ENCODE measurements at places on chromosomes 16 and 17.

DNA sequence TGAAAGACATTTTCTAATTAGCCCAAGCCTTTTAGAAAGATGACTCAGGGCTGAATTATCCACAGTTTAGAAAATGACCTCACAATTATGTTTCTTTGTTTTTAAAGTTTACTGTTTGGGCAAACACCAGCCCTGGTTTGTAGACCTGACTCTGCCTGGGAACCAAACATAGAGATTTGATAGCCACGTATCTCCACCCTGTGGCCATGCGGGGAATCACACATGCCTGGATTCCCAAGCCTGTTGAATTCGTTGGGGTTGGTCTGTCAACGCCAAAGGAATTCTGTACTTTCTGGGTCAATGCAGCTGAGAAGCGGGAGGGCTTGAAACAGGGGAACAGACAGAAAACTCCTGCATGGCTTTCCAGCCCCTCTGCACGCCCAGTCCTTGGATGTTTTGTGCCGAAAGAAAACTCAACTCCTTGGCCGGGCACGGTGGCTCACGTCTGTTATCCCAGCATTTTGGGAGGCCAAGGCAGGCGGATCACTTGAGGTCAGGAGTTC is 26.9 kb downstream of the CD300A start:
- DNase-seq: no peak

DNA sequence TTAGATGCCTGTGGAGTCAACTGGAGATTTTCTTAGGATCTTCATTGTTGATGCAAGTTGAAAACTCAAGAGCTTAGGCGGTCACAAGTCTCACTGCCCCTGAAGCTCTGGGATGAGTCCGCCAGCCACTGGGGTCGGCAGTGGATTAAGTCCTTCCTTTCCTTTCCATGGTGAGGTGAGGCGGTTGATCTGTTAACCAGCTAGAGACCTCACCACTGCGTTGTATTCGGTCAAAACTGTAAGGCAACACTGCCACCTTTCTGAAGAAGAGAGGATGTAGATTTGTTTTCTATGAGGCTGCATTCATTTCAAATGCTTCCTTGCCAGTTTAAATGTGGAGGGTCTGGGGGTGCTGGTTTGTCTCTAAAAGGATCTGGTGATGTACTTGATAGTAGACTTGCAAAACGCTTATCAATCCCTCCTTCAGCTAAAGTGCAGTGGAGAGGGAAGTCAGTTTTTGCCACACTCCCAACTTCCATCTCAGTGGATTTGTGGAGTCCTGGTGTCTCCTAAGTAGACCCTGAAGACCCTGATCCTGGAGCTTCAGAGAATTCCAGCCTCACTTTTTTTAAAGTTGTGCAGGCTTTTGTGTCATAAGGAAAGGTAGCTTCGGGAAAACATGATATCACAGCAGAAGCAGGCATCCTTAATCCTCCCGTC is 1.7 kb downstream of the MYOCD start:
- no peak for DNase-seq

DNA sequence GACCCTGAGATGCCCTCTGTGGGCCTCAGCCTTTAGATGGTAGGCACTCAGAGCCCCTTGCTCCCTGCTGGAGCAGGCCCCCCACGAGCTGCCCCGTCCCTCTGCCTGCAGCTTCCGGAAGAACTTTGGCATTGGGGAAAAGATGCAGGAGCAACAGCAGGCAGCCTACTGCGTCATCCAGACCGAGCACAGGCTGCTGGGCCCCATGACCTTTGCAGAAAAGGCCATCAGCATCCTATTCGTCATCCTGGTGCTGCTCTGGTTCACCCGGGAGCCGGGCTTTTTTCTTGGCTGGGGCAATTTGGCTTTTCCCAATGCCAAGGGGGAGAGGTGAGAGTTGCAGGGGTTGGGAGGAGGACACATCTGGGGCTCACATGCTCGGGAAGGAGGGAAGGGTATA is 12.7 kb upstream of the FOXN1 start:
- no peak for DNase-seq

- no peak for DNase-seq
Observed at GRCh38 chr17:20965492-20965891, 77.3 kb downstream of the USP22 start.

DNA sequence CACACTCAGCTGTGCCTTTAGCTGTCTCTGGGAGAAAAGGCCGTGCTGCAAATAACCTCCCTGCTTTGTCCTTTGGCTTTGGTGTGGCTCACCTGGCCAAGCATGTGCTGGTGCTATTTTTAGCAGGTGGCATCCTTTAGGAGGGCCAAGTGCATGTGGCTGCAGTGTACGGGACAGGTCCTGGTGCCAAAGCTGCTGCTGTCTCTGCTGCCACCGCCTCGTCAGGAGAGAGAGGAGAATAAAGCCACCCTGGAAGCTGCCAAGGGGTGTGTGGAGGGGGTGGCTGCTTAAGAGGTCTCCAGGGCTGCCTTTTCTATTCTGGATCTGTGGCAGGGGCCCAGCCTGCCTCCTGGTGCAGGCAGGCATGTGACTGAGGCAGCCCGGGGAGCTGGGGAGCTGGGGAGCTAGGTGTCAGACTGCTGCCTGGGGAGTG is 6.2 kb downstream of the AKAP1 start:
- DNase-seq: no peak

DNA sequence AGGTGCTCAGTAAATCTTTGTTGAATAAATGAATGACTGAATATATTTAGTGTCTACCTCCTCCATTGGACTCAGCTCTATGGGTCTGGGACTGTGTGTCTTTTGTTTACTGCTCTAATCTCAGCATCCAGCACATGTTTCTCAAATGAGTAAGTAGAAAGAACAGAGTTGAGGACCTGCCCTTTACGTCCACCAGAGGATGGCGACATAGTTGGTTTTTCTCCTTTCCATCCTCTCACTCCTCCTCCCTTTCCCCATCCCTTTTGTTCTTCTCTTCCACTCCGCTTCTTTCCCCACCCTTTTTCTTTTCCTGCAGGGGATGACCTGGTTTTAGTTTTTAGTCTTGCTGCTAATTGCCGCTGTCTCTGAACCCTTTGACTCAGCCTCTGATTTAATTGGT is 12.1 kb upstream of the CHP2 start:
- DNase-seq: no peak

- no peak for DNase-seq
Observed at GRCh38 chr16:86306811-86307513, 203.4 kb upstream of the FOXF1 start.

- DNase-seq: no peak
Observed at GRCh38 chr17:82230609-82231311, 1.9 kb downstream of the SLC16A3 start.

DNA sequence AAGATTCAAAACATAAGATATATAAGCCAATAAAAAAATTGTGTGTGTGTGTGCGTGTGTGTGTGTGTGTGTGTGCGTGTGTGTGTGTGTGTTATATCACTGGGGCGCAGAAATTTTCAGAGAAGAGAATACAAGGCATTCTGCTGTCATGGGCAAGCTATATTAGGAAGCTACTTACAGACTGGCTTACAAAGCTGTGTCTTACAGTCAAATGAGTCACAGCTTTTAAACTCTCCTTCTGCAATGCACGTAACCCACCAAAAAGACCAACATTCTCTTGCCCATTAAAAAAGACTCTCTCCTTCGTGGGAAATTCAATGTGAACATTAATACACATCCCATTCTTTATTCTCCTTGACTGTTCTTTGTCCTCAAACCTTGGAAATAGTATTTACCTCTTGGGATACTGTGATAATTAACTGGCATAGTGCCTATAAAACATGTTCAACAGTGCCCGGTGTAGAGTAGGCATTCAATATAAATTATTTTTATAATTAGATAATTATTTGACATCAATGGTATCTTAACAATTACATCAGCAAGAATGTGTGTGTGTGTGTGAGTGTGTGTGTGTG is 860.4 kb upstream of the SOX9 start:
- DNase-seq: no peak

DNA sequence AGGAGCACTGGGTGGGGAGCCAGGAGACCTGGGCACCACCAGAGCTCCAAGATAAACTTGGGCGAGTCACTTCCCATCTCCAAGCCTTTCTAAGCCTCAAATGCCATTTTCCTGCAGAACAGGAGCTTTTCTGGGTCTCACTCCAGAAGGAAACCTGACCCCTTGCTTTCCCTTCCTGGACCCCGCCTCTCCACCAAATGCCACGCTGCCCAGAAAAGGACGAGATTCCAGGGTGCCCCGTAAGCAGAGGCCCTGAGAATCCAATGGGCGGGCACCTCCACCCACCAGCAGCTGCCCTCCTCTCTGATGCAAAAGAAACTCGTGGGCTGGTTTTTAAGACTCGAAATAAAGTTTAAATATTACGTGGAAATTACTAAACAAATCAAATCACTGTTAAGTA is 31.3 kb downstream of the ZNF423 start:
- DNase-seq: no peak

DNA sequence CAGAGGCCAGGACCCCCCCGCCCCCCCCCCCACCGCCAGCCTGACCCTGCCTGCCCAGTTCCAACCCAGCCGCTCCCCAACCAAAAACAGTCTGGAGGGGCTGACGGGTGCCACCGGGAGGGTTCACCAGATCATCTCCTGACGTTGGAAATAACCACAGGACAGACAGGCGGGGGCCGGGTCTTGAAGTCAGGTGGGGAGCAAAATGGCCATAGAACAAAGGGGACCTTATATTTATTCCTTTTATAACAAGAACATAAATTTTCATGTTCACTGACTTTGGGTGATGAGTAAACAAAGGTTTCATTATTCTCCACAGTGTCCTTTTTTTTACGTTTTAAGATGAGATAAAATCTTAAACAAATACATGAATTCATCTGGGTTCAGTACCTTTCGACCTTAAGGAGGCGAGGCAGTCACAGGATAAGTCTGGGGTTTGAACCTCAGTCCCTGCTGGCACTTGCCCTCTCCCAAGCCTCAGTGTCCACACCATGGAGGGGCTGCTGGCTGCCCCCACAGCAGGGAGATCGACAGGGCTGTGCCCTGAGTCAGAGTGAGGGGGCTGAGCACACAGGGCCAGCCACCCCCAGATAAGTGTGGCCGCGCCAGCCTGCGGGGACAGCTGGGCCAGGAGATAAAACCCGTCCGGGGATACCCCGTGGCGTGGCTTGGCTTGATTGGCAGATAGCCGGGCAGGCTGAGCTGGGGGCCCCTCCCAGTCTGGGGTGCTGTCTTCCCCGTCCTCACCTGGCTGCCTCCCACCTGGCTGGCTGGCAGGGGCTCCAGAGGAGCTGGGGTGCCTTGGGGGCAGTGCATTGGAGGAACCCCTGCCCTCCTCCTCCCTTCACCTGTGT is 15.0 kb downstream of the SLC7A5 start:
- no peak for DNase-seq

DNA sequence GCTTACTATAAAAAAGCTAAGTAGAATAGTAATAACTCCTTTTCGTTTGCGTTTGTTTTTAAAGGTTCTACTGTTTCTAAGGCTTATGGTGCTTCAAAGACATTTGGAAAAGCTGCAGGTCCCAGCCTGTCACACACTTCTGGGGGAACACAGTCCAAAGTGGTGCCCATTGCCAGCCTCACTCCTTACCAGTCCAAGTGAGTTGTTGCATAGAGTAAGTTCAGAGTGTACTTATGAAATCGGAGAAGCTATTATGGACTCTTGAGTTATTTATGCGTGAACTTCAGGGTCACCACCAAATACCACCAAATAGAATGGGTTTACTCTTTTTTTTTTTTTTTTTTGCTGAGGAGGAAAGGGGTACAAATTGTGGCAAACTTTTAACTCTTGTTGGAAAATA is 45.8 kb downstream of the RPA1 start:
- no peak for DNase-seq

DNA sequence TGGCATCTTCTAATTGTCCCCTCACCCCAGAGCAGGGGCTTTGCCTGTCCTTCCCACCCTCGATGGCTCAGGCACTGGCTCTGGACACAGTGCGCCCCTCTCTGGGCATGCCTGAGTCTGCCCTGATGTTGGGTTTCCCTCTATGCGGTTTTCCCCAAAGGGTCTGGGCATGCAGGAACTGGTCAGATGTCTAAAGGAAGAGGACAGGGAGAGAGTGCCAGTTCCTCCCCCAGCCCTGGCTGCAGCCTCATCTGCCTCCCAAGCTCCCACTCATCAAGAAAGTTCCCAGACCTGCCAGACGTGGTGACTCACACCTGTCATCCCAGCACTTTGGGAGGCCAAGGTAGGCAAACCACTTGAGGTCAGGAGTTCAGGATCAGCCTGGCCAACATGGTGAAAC is 41.3 kb upstream of the PABPN1L start:
- DNase-seq: no peak

DNA sequence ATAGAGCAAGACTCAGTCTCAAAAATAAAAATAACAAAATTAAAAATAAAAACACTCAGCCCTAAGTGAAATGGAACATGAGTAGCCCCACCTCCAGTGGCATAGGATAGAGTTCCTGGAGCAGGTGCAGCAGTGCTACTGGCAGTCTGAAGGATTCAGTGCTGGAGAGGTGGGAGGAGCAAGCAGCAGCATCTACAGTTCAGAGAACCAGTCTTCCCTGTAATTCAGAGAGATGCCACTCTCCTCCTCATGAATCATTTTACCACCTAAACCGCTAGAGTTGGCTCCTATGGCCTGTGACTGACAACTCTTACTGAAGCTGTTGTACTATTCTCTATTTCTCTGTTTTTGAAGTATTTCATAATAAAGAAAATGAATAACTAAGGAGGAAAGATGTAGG is 56.0 kb upstream of the SMURF2 start:
- no peak for DNase-seq

GRCh38 chr17:82244413-82245133 is 15.7 kb downstream of the SLC16A3 start:
- DNase-seq: no peak

GRCh38 chr16:88561485-88562359 is 8.5 kb upstream of the ZC3H18 start:
- DNase-seq: no peak

- DNase-seq: no peak
Observed at GRCh38 chr16:88084881-88085280, 133.6 kb downstream of the BANP start.

DNA sequence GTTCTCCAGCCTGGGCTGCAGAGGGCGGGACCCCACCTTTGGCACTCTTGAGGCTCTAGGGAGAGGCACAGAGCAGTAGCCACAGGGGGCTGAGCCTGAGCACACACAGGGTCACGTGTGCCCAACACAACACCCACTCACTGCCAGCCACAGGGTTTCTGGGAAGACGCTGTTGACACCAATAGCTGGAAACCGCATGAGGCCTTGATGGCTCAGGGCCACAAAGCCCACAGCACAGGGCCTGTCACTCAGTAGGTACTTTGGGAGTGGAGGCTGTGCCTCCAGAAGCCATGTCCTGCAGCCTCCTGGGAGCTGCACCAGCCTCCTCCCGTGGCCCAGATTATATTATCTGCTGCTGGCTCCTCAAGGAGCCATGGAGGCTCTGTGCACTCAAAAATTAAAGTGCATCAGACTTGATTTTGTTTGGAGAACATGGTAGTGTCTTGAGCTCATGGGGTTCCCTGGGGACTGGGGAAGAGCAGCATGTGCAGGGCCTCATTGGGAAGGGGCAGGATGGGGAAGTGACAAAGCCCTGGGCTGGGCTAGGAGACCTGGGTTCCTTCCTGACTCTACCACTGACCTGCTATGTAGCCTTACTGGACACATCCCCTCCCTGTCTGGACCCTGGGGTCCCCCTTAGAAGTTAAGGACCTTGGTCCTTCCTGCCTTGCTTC is 12.5 kb upstream of the SREBF1 start:
- no peak for DNase-seq

DNA sequence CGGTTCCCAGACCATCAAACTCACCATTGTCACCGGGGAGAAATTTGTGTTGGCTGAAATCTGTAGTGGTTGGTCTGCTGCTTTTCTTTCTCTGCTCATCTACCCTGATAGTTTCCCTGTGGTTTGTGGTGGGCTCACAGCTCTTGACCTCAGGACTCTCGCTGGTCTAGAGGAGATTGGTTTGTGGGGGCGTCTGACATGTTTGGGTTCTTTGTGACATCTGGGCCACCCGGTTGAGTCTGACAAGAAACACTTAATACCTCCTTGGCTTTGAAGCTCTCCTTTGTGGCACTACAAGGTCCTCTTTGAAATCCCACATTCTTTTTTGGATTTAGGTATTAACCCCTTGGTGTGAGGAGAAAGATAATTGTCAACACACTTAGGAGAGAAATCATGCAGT is 662.0 kb downstream of the WWOX start:
- DNase-seq: no peak
